KBM-7 (cell line): ENCODE measurements at places on chromosomes 7 and 10.
A peak's percentile ranks its signal among the peaks of the same experiment; 100 is the strongest.

GRCh38 chr7:85972504-85973141 is 671.1 kb upstream of the GRM3 start:
- no peak for DNase-seq

- no peak for DNase-seq
Measured at GRCh38 chr10:49616421-49617101, 2.7 kb downstream of the CHAT start.

DNA sequence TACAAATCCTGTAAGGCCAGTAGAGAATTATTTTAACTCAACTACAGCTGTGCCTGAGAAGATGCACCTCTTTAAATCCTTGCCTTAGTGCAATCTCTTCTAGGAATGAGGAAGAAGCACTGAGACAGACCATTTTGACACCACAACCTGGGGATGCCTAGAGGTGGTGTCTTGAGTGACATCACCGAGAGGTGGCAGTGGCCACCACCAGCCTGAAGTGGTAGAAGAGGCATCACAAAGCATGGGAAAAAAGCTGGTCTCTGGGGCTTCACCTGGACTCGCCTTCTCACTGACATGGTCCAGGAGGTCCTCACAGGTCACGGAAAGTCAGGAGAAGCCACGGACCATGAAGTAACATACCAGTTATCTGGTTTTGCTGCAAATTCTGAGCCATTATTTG is 99.2 kb upstream of the PDLIM1 start:
- DNase-seq = no peak

DNA sequence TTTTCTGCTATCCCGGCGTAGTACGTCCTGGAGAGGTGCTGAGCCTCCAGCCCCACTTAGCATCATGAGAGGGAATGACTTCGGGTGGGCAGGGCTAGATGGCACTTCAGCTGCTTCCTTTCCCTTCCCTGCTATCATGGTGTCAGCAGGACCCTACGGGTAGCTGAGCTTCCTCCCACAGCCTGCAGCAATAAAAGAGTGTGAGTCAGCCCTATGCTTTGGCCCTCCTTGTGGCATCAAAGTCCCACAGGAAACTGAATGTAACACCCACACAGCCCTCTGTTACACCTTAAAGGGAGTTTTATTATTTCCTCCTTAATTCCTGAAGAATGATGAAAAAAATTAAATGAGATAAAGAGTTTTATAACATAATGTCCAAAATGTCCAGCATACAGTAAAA is 458.1 kb downstream of the RPS24 start:
- DNase-seq = peak; percentile 59

GRCh38 chr10:33271969-33272583 is 62.4 kb downstream of the NRP1 start:
- no peak for DNase-seq

DNA sequence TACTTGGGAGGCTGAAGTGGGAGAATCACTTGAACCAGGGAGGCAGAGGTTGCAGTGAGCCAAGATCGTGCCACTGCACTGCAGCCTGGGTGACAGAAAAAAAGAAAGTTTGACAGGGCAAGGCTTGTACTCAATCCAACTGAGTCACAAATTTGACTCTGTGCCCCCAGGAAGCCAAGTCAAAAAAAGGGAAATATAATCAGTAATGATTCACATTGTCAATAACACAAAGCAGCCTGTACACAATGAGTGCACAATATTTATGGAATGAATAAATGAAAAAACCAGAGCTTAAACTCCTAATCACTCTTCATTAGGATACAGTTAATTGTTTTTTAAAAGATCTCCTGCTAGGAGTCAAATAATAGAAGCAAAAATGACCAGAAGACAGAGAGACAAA is 6.4 kb downstream of the NAPEPLD start:
- DNase-seq = no peak

GRCh38 chr10:22670788-22671187 is 43.6 kb downstream of the PIP4K2A start:
- DNase-seq = no peak

GRCh38 chr10:97210543-97210960 is 24.8 kb upstream of the SLIT1 start:
- DNase-seq = peak; percentile 82

DNA sequence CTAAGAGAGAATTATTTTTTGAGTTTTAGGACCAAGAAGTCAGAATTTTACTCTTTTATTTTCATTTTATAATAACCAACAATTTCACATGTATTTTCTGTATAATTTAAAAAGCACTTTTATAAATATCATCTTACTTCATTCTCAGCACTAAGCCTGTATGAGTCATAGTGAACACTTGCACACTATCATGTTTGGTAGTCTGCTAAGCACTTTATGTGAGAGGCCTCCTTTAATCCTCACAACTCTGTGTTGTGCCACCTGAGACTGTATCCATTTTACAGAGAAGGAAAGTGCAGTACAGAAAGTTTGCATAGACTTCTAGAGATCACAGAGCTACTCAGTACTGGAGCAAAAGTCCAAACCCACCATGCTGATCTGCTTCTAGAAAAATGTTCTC is 939.6 kb downstream of the NRG3 start:
- DNase-seq = no peak

GRCh38 chr7:43905956-43906330 is 453 bp downstream of the URGCP start:
- peak; percentile 26 for DNase-seq

DNA sequence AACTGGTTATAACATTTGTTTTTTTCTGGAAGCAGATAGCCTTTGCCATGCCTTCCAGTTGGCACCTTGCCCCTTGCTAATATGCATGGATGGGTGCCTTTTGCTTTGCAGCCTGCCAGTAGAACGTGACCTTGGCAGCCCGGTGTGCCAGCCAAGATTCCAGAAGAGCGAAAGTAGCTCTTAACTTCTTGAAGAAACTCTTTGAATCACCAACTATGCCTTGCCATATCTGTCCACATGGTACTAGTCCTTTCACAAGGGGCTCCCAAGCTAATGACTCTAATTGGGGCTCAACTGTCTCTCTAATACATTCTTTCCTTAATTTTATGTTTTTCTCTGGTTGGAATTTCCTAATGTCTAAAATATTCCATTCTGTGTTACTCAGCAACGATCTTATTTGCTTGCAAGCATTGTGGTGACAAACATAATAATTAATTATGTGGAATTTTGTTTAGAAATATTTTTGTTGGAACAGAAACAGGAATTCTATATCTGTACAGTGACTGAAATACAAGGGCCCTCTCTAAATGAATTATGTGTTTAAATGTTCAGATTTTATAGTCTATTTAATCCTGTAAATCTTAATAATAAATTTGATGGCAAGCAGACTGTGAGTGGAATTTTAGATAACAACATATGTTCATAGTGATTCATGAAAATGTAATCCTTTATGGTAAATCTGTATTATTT is 45.8 kb downstream of the HDAC9 start:
- no peak for DNase-seq

DNA sequence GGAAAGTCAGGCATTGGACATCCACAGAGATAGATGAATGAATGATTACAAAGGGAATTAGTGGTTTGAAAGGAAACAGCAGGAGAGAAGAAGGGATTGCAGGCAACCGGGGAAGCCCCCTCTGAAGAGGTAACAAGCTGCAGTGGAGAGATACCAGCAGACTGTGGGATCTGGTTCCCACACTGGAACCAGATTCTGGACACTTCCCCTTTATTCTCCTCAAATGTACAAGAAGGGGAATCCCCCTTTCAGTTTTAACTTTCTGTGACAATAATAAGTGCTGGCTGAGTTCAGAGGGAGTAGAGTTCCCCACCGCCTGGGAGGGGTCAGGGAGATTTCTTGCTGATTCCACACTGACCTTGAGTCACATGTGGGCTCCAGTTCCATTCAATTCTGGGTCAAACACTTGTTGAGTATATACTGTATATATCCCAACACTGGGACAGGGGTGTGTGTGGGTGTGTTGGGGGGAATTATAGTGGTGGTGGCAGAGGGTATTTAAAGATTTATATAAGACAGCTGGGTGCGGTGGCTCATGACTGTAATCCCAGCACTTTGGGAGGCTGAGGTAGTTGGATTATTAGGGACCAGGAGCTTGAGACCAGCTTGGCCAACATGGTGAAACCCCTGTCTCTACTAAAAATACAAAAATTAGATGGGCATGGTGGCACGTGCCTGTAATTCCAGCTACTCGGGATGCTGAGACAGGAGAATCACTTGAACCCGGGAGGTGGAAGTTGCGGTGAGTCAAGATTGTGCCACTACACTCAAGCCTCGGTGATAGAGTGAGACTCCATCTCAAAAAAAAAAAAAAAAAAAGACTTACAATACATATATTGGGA is 16.5 kb upstream of the DDIT4 start:
- DNase-seq = peak; percentile 92

GRCh38 chr7:74637745-74638144 is 19.8 kb upstream of the GTF2I start:
- no peak for DNase-seq

DNA sequence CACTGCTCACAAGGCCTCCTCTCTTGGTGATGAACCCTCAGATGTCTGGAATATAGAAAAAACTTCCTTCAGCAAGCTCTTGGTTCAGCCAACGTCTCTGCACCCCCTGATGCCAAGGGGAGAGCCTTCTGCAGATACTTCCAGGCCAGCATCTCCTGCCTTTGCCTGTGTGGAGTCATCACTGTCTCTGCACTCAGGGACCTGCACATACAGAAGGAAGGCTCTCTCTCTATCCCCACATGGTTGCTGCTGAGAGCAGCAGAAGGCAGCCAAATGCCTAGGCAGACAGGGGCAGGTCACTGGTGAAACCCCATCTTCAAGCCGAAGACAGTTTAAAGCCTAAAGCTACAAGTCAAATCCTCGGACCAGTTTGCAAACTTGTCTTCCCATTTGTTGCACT is 137.6 kb downstream of the WDR11 start:
- DNase-seq = no peak
